ENCODE measurements at places on chromosomes 2 and 18.

DNA sequence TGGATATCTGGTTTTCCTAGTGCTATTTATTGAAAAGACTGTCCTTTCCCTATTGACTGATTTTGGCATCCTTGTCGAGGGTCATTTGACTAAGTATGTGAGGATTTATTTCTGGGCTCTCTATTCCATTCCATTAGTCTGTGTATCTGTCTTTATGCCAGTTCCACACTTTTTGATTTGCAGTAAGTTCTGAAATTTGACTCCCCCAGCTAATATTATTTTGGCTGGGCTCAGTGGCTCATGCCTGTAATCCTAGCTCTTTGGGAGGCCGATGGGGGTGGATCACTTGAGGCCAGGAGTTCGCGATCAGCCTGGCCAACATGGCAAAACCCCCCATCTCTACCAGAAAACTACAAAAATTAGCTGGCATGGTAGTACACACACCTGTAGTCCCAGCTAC is 46.8 kb upstream of the GAREM2 start:
- no peak for DNase-seq

GRCh38 chr2:174971868-174972781 is 33.1 kb downstream of the CHN1 start:
- DNase-seq: no peak

- peak; percentile 56 for DNase-seq
Observed at GRCh38 chr2:204681412-204681811, 136.1 kb downstream of the PARD3B start.

- DNase-seq: no peak
Observed at GRCh38 chr18:39959839-39960238, 1995.2 kb upstream of the PIK3C3 start.

GRCh38 chr2:171317492-171318125 is 116.2 kb downstream of the METTL8 start:
- no peak for DNase-seq

GRCh38 chr2:11263177-11263576 is 81.3 kb downstream of the ROCK2 start:
- peak; percentile 39 for DNase-seq

GRCh38 chr18:8791171-8791651 is 85.9 kb downstream of the MTCL1 start:
- DNase-seq: no peak

DNA sequence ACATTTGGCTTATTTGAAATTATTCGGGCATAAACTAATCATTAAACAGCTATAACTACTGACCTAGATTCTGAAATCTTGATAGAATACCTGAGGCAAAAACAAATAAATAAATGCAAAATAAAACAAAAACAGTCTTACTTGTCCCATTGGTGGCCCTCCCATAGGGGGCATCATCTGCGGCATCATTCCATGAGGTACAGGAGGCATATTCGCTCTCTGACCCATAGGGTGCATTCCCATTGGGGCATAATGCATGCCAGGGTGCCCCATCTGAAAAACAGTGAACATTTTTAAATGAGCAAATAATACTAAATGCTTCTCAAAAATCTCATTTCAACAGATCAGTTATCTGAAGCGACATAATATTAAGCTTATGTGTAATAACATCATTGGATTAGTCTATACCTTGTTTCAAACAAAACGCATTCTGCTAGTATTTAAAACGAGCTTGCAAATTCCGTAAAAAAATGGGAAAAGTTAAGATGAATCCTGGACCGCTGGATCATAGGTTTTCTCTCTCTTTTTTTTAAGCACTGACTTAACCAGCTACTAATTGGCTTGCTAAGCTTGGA is 1.3 kb downstream of the PRPF40A start:
- DNase-seq: peak; percentile 76

DNA sequence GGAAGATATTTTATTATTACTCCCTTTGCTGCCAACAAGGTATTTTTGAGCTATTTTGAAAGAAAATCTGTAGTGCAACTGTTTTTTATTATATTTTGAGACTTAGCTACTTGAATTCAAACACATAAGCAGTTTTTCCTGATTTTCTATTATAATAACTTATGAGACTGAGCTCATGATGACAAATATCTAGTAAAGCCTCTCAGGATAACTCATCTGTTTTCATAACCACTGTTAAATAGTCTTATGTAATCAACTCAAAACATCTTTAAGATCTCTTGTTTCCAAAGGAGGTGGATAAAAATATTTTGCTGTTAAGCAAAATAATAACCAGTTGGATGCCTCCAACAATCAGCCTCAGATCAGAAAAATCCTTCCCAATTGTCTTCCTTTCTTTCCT is 21.9 kb upstream of the PPP1CB start:
- DNase-seq: no peak

- peak; percentile 87 for DNase-seq
Observed at GRCh38 chr2:184756885-184757284, 158.6 kb downstream of the ZNF804A start.

DNA sequence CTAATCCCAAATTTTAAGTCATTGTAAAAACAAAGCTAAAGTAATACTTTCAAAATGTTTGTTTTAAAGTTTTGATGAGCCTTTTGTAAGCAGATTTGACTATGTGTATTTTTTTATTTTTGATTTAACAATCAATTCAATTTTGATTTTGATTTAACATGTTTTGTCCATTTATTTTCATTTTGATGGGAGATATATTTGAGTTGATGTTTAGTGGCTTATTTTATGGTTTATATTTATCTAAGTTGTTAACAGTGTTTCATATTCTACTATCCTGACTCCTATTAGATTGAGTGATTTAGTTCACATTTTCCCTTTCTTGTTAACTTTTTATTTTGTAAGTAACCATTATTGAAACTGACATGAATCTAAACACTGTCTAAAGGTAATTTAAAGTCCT is 44.7 kb downstream of the TMEM18 start:
- no peak for DNase-seq

DNA sequence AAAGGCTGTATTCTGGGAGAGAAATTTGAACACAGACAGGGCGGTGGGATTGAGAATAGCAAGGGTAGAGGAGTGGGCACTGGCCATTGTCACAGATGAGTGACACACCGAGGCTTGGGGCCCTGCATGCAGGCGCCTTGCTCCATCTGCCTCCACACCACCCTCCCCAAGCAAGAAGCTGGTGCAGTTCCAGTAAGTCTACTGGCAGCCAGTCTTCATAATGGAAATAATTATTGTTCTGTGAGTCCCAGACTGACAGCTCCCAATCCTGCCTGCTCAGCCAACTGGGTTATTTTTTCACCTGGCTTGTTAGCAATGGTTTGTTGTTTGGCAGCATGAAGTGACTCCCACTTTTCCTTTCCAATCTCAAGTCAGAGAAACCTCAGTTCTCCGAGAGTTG is 13.0 kb downstream of the TTC32 start:
- DNase-seq: no peak

GRCh38 chr2:213004197-213004821 is 147.1 kb downstream of the IKZF2 start:
- peak; percentile 51 for DNase-seq

- DNase-seq: peak; percentile 32
Observed at GRCh38 chr2:233338046-233338445, 16.2 kb upstream of the DGKD start.

GRCh38 chr2:15279201-15279876 is 281.8 kb downstream of the NBAS start:
- no peak for DNase-seq

GRCh38 chr2:61478086-61478485 is 7.2 kb upstream of the USP34 start:
- no peak for DNase-seq

- no peak for DNase-seq
Observed at GRCh38 chr2:18835787-18836186, 246.4 kb upstream of the NT5C1B start.

DNA sequence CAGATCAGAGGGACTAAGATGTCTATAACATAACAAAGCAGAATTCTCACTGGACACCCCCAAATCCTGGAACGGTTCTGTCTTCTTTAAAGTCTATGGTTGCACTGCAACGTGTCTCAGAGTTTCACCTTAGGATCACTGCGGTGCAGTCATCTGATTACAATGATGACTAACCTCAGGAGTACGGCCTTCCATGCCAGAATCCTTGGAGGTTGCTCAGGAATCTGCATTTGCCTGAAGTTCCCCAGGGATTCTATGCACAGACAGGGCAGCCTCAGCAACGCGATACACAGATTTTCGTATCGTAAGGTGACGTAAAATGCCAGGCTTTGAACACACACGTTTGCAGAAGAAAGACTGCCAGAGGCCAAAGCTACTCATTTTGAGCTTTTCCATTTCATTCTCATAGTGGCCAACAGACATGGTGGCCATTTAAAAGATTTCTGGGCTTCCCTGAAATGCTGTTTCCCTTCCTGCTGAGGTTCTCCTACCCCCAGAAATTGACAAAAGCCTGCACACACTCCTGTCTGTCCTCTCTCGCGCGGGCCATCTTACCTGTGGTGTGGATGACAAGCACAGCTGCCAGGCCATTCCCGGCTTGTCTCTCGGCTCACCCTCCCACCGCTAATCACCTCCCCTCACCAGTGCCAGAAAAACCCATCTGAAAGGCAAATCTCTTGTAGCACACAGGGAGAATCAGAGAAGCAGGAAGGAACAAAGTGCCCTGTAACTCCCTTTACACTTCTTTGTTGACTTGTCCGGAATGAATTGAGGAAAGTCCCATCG is 148.8 kb downstream of the ACKR3 start:
- DNase-seq: no peak

- DNase-seq: no peak
Observed at GRCh38 chr2:10340593-10340975, 37.9 kb downstream of the HPCAL1 start.

DNA sequence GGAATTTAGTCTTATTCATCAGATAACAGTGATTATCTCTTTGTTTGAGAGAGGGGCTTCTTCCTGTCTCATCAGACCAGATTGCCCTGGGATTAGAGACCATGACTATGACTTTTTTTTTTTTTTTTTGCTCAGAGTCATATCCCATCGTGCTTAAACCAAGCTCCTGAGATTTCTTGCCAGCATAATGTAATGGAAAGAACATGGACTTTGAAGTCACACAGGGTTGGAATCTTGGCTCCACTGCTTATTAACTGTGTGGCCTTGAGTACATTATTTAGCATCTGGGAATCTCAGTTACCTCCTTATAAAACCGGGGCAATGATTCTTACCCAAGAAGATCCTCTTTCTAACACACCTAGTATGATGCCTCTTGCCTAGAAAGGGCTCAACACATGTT is 268.3 kb downstream of the DYSF start:
- DNase-seq: no peak

DNA sequence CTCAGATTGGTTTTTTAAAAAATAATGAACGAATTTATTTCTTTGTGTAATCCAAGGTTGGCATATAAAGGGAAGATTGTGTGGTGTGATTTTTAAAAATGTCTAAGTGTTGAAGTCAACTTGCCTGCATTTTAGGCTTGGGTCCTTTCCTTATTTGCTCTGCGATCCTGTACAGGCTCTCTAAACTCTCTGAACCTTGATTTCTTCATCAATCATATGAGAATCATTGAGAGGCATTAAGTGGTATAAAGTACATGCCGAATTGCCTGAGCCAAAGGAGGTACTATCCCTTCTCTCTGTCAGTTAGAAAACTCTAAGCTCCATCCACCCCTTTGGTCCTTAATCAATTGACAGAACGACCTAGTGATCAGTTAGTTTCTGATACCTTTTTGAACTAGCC is 440.4 kb upstream of the MEX3C start:
- no peak for DNase-seq

DNA sequence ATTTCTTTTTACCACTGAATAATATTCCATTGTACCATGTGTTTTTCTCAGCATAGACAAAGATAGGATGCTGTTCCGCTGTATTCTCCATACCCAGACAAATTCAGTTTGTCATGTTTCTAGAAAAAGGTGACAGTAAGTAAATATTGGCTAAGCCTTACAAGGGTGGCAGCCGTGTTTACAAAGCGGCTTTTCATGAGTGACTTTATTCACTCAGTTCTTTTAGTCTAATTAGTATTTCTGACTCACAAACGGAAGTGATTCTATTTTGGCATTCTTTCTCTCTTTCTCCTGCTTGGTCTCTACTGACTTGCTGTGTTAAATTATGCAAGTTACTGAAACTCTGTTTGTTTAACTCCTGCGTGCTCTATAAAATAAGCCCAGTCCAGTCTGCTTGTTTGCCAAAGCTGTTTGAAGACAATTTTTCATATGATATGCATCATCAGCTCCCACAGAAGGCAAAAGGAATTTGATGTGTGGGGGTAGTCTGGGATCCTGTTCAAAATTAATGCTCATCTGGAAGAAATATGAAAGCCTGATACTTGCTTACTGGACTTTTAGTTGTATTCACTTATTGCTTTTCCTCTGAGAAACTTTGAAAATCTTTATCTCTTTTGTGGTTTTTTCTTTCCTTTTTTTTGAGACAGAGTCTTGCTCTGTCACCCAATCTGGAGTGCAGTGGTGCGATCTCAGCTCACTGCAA is 2.3 kb upstream of the PLEKHH2 start:
- peak; percentile 44 for DNase-seq

GRCh38 chr2:127158614-127159290 is 51.8 kb upstream of the BIN1 start:
- no peak for DNase-seq

DNA sequence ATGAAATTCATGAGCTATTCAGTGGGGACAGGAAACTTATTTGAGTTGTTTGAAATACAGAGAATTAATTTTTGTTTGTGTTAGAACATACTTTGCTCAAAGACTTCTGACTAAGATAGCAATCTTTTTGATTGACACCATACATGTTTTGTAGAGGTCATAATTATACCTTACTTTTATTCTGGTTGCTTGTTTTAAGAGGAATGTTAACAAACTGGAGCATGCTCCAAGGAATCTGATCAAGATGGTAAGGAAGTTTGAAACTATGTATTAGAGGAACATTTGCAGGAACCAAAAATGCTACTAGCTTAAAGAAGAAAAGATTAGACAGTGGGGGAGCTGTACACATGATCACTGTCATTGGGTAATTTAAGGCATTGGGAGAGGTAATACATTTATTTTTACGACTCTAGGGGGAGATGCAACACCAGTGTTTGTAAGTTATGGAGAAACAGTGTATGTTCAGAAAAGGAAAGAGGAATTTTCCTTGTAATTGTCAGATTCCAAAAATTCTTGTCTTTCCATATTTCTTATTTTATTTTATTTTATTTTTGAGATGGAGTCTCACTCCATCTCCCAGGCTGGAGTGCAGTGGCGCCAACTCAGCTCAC is 8.0 kb downstream of the AGFG1 start:
- peak; percentile 75 for DNase-seq

- no peak for DNase-seq
Observed at GRCh38 chr18:79765491-79766245, 32.1 kb upstream of the KCNG2 start.

GRCh38 chr18:44598514-44598913 is 82.2 kb upstream of the SETBP1 start:
- no peak for DNase-seq

GRCh38 chr2:41998186-41999127 is 49.4 kb upstream of the PKDCC start:
- no peak for DNase-seq

- no peak for DNase-seq
Observed at GRCh38 chr18:57073501-57074187, 73.2 kb upstream of the BOD1L2 start.

- DNase-seq: peak; percentile 72
Observed at GRCh38 chr2:9714630-9715214, 83.9 kb upstream of the YWHAQ start.
